ENCODE measurements at places on chromosomes 3 and 15.

DNA sequence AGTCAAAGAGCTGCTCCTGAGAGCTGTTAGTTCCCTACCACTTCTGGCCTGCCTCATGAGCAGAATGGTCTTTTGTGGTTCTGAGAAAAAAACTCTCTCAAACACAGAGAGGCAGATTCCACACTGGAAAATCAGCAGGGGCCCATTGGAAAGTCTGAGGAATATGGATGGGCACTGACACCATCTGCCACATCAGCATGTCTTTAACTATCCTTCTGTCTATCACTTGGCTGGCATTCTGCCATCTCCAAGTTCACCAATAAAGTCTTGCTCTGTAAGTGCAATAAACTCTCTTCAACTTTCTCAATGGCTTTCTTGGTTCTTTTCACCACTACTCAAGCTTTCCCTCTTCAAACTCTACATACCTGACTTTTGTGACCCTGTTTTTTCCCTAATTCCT lies 101.3 kb upstream of the GALNT15 start:
- DNase-seq = no peak

DNA sequence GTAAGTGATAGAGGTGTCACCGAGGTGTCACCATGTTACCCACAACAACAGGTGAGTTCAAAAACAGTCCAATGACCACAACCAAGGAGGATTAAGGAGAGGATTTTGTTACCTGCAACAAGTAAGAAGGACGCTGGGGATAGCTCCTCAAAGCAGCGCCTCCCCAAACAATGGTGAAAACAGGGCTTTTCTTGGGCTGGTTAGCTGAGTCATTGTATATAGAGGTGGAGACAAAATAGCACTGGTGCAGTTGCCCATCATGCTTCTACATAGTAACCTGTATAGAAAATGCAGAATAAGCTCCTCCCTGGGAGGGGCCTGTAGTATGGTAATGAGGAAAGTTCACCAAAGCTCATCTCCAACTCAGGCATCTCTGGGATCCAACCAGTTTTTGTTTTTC lies 116.9 kb upstream of the EIF1B start:
- no peak for DNase-seq

DNA sequence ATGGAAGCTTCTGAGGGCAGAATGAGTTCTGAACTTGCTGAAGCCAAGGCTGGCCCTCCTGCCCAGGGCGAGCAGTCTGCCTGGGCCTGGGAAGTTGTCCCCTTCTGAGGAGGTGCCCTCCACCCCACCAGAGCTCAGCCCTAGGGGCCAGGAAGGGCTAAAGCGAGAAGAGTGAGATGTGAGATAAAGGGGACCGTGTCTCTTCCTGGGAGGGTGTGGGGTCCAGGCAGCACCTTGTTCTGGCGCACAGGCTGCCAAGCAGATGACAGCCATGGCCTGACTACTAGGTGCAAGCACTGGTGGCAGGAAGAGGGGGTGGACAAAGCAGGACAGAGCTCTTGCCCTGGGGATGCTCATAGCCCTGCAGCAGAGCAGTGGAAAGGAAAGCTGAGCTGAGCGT lies 3.7 kb downstream of the PAK6 start:
- no peak for DNase-seq

DNA sequence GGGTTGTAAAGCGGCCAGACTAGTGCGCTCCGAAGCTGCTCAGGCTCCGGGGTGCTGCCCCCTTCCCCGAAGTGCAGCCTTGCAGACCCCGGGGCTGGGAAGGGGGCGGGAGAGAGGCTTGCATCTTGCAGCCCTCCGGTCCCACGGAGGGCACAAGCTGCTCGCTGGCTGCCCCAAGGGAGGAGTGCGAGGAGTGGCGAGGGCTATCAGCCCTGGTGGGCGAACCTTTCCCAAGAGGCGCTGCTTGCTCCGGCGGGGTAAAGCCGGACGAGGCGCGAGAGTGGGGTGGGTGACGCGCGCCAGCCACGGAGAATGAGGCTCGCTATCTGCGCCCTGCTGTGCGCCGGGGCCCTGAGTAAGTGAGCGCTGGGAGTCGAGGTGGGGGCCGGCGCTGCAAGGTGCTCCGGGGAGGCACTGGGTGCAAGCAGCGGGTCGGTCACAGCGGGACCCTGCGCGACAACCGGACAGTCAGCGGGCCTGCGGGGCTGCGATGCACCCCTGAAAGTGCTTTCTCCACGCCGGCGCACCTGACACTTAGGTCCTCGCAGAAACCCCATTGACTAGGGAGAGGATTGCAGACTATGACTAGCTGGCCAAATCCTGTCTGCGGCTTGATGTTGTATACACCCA lies 12.7 kb upstream of the TOPBP1 start:
- no peak for DNase-seq

DNA sequence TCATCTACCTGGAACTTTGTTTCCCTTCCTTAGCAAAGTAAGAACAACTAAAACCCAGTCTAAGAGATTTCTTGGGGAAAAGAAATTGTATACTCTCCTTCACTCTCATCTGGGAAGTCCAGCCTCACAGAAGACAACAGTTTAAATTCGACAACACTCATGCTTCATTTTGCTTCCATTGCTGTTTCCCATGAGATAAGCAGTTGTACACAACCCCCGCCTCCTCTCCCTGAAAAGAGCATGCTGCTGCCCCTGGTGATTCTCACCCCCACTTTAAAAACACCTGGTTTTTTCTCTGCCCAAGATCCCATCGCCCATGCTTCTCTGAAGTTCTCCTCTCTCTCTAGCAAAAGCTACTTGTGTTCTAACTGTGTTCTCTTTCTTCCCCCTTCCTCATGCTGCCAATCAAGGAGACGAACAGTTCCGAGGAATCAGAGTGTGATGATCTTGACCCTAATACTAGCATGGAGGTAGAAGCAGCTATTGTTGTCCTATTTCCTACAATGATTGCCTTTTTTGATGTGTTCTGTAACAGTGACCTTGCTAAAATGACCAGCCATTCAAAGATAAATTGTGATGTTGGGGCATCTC lies 51.1 kb upstream of the UMPS start:
- no peak for DNase-seq

DNA sequence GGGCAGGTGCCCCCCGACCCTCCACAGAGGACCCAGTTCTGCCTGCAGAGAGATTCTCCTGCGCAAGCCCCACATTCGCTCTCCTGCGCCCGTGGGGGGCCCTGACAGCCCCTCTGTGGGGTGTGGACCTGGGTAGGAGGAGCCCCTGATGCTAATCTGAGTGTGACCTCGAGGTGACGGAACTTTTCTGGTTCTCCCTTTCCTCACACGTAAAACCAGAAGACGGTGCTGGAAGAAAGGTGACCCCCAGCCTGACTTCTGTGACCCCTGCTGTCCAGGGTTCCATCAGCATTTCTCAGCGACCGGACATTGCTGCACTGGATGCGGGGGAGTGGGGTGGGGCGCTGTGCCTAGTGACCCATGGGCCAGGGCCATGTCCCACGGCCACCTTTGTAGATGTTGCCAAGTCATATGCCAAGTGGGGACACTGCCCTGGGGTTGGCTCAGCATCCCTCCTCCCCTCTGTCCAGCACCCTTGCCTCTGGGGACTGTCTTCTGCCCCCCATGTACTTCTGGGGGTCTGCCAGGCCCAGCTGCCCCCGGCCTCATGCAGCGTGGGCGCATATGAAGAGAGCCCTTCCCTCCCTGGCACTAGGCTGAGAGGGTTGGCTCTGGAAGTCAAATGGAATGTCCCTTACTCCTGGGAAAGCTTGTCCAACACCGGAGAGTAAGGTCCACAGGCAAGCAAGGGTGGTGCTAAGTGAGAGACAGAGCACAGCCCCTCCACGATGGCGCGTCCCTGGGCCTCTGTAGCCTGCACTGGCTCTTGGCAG lies 129.1 kb upstream of the MEF2A start:
- no peak for DNase-seq

DNA sequence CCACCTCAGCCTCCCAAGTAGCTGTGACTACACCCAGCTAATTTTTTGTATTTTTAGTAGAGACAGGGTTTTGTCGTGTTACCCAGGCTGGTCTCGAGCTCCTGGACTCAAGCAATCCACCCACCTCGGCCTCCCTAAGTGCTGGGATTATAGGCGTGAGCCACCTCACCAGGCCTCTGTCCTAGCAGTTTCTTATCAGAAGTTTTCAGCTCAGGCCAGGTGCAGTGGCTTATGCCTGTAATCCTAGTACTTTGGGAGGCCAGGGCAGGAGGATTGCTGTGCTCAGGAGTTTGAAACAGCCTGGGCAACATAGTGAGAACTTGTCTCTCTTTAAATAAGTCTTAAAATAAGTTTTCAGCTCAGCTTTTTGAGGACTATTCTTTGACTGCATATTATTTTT lies 48.4 kb downstream of the SGO1 start:
- no peak for DNase-seq

DNA sequence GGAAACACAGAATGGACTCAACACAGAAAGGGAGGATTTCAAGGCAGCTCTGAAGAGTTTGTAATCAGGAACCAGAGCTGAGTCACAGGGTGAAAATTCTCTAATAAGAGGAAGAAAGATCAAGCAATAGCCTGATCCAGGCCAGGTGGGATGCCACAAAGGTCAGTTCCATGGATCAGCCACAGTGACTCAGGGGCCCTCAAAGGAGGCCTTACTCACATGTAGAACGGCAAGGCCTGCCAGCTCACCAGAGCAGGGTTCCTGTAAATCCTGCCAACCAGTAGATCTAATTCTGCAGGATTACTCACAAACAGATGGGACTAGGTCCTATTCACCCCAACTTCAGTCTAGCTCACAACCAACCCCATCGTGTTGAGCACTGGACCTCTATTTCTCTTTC lies 78.3 kb upstream of the PPP2R3A start:
- no peak for DNase-seq

- no peak for DNase-seq
These were observed 84.1 kb upstream of the PRR23E start for GRCh38 chr3:127108796-127109195.

DNA sequence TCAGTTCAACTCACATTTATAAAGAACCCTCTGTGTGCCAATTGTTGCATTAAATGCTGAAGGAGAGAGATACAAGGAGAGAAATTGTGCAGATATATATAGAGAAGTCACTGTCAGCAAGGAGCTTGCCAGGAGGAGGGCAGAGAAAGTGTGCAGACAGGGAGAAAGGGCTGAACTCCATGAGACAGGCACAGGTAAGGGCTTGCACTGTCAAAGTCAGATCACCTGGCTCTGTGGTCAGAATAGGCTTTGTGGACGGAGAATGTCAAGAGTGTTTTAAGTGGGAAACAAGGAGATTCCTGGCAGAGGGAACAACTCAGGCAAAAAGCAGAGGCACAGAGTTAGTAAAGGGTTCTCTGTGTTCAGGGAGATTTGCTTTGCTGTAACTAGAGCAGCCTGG lies 303.0 kb upstream of the TPRG1 start:
- no peak for DNase-seq

GRCh38 chr3:114404590-114404989 lies 110.8 kb downstream of the TIGIT start:
- no peak for DNase-seq

DNA sequence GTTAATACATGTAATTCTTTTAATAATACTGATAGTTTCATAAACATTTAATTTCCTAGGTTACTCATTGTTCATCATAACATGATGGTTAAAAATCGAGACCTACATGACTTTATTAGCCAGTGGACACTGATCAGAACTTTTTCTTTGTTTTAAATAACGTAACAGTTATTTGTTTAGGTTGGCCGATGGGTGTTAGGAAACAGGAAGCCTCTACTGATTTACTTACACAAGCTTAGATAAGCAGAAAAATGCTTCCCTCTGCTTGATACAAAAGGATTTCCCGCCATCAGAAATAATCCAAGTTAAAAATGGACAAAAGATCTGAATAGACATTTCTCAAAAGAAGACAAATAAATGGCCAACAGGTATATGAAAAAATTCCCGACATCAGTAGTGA lies 16.6 kb upstream of the APH1B start:
- no peak for DNase-seq

DNA sequence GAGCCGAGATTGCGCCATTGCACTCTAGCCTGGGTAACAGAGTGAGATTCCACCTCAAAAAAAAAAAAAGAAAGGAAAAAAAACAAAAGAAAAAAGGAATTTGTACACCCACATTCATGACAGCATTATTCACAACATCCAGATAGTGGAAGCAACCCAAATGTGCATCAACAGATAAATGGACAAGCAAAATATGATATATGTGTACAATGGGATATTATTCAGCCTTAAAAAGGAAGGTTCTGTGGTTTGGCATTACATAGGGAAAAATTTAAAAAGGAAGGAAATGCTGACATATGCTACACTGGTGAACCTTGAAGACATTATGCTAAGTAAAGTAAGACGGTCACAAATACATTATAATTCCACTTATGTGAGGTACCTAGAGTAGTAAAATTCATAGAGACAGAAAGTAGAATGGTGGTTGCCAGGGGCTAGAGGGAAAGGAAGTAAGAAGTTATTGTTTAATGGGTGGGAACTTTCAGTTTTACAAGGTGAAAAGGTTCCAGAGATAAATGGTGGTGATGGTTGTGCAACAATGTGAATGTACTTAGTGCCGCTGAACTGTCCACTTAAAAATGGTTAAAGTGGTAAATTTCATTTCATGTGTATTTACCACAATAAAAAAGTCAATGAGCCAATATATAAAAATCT lies 118.5 kb downstream of the MYLK start:
- DNase-seq = no peak

GRCh38 chr3:64548200-64548889 lies 139.5 kb downstream of the ADAMTS9 start:
- no peak for DNase-seq

DNA sequence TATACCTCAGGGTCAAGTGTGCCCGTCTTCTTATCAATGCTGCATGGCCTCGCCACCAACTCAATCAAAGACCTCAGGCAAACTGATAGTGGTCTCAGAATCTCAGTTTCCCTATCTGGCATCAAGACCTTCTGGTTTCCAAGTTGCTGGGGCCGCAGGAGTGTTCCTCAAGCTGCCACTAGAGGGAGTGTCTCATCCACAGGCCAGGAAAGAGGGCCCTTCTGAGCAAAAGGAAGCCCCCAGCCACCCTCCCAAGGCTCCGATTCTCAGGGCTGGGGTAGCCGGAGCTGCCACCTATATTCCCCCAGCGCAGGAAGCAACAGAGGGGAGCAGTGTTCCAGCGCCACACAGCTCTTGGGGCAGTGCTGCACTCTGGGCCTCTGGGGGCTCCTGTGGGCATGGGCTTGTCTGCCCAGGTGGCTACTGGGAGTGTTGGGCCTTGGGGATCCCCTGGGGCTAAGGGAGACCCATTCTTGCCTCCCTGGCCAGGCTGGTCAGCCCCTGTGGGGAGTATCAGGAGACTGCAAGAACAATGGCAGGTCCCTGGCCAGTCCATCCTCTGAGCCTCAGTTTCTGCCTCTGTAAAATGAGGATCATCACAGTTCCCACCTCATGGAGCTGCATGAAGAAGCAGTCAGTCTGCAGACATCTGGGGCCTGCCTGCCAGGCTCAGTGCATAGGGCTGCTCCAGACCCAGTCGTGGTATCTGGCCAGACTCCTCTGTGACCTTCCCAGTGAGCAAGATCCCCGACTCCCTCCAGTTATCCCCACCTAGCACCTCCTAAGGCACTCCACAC lies 23.4 kb upstream of the SEC13 start:
- peak; percentile 37 for DNase-seq

- DNase-seq = peak; percentile 26
These were observed 88.6 kb upstream of the ZNF280D start for GRCh38 chr15:56821721-56822425.

- peak; percentile 58 for DNase-seq
These were observed 651 bp downstream of the UBA3 start for GRCh38 chr3:69079269-69080159.

GRCh38 chr3:191952609-191953008 lies 491.6 kb downstream of the PYDC2 start:
- no peak for DNase-seq

GRCh38 chr15:63449731-63450130 lies 54.7 kb upstream of the USP3 start:
- DNase-seq = no peak

- no peak for DNase-seq
These were observed 31.6 kb upstream of the SV2B start for GRCh38 chr15:91068436-91068835.

- no peak for DNase-seq
These were observed 297.3 kb upstream of the UBE2E1 start for GRCh38 chr3:23508464-23508863.

All from hematopoietic multipotent progenitor cell treated with erythropoietin and hydrocortisone succinate and interleukin-3 and kit ligand, for 17 days (in vitro differentiated cells).